ENCODE measurements at places on chromosomes 5 and 9.

- DNase-seq, result no peak
These were observed 42.0 kb downstream of the EPB41L4B start for GRCh38 chr9:109278848-109279247.

DNA sequence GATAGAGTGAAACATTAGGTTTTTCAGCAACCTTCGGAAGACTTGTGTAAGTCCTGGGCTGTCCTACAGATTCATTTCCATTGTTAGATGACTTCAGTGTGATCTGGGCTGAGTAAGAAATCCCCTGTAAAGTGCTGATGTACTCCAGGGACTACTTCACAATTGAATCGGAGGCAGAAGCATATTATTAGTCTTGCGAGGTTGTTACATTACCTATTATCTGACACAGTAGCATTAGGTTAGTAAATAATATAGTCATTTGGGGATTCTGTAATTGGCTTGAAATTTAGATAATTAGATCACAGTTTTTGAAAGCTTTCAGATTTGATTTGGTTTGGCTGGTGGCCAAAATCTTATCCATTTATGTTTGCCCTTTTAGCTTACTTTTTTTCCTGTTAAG, 62.4 kb downstream of the DMRT1 start:
- DNase-seq, result no peak

- DNase-seq, result no peak
These were observed 4.5 kb downstream of the PURA start for GRCh38 chr5:140118302-140118936.

GRCh38 chr5:149381986-149382338, 2.9 kb upstream of the IL17B start:
- DNase-seq, result peak; percentile 59

GRCh38 chr9:18015116-18015515, 436.2 kb downstream of the SH3GL2 start:
- no peak for DNase-seq

DNA sequence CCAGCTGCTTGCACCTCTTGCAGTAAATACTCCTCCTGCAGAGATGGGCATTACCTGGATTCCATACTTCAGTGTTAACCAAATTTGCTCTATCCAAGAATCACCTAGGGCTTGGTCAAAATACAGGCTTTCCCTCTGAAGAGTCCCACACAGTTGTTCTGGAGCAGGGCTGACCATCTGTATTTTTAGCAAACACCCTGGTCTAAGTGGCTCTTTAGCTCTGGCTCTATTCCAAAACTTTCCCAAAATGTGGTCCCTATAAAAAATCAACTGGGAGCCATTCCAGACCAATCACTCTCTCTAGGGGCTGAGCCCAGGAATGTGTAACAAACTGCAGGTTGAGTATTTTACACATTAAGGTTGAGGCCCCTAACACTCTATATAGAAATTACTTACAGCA, 153.7 kb downstream of the SPOCK1 start:
- DNase-seq, result no peak
